ENCODE measurements at places on chromosomes 12 and 14.

DNA sequence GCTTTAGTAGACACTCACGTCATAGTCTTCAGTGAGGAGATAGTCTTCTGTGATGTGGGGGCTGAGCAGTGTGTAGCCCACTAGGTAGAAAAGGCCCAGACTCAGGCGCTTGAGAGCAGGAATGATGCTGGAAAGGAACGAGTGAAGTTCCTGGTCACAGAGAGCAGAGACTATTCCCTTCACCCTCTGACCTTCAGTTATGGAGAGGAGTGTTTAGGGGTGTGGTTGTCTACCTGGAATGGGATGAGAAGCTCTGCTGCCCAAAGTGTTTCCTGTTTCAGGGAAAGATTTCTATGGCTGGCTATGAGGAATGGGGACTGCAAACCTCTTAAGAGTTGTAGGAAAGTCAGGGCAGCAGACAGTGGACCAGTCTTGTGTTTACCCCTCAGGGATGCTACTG is 8.7 kb downstream of the EMG1 start:
- DNase-seq, result no peak

DNA sequence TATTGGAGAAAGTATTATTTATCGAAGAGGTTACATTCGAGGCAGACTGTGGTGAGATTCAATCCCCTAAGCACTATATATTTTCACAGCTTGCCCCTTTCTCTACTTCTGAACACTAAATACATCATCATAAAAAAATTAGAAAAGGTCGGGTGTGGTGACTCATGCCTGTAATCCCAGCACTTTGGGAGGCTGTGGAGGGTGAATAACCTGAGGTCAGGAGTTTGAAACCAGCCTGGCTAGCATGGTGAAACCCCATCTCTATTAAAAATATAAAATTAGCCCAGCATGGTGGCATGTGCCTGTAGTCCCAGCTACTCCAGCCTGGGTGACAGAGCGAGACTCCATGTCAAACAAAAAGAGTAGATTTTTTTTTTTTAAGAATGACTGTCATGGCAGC is 70.6 kb upstream of the MYF6 start:
- DNase-seq, result no peak

- no peak for DNase-seq
Observed at GRCh38 chr12:39912211-39912980, 193.5 kb downstream of the SLC2A13 start.

DNA sequence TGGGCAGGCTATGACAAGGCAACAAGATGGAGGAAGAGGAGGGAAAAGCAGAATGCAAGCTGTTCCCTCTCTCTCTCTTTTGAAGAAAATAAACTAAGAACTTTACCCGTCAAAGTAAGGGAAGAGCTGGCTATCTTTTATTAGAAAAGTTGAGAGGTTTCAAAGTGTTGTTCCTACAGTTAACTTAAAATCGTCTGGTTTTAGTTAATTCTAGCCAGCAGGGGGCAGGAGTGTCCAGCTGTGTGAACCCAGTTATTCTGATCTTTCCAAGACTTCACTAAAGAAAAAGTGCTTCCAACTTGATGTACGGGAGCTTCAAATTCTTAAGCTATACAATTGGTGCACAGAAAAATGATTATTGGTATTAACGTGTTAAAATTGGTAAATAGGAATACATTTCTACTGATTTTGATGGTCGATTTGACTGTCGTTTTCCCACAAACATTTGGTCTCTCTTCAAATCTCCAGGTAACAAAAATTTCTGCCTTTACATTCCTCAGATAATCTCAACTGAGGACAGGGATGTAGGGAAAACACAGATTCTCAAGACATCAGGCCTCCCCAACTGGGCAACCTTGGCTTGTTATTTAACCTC is 28.4 kb upstream of the MON2 start:
- DNase-seq, result peak; percentile 51

DNA sequence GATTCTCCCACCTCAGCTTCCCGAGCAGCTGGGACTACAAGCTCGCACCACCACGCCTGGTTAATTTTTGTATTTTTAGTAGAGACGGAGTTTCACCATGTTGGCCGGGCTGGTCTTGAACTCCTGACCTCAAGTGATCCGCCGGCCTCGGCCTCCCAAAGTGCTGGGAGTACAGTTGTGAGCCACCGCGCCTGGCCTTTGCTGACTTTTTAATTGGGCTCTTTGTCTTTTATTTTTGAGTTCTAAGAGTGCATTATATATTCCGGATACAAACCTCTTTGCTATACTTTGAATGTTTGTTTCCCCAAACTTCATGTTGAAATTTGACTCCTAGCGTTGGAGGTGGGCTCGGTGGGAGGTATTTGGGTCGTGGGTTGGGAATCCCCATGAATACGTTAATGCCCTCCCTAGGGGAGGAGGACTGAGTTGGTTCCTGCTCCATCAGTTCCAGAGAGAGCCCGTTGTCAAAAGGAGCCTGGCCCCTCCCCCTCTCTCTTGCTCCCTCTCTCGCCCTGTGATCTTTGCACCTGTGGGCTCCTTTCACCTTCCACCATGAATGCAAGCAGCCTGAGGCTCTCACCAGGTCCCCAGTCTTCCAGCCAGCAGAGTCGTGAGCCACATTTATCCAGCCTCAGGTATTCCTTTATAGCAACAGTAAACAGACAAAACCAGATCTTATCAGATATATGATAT is 103.2 kb upstream of the EVL start:
- no peak for DNase-seq

GRCh38 chr12:41459906-41460214 is 271.7 kb downstream of the PDZRN4 start:
- no peak for DNase-seq

DNA sequence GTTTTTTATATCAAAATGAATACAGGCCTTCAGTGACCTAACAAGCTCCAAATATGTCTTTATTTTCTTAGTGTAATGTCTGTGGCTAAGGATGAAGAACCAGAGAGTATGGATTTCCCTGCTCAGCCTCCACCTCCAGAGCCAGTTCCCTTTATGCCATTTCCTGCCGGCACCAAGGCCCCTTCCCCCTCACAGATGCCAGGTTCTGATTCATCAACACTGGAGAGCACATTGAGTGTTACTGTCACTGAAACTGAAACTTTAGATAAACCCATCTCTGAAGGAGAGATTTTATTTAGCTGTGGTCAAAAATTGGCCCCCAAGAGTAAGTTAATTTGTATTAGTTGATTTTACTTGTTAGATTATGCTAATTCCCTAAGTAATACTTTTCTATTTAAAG is 61.0 kb downstream of the KIAA0586 start:
- peak; percentile 46 for DNase-seq

DNA sequence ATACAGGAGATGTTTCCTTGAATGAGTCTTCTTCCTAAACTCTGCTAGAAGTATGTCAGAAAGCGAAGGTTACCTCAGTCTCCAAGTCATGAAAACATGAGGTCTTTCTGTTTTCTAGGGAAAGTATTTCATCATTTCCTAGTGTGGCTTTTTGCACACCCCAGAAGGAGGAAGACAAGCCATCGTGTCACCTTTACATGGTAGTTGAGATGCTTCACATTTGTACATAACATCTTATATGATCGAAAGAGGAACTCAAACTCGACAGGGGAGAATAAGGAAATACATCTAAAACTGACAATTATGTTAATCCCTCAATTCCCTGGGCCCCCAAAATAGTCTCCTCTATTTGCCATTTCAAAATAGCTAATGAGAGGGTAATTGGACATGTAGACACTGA is 214.1 kb upstream of the PLEKHG7 start:
- no peak for DNase-seq

GRCh38 chr12:14802721-14803010 is 612 bp downstream of the WBP11 start:
- DNase-seq, result no peak

- DNase-seq, result no peak
Observed at GRCh38 chr12:69240631-69240995, 1.2 kb downstream of the CPSF6 start.

DNA sequence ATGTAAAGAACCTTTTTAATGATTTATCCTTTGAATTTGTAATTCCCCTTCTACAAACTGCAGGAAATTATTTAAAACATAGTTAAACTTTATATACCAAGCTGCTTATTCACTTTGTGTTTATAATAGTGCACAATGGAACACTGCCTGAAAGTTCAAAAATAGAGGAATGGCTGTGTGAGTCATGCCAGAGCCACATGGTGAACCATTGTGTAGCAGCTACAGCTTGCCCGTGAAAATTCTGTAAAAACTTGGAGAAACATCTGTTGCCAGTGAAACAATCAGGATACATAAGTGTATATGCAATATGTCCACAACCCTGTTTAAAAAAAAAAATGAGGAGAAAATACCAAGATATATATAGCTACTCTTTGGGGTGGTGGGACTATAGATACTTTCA is 59.5 kb downstream of the VEZT start:
- no peak for DNase-seq

DNA sequence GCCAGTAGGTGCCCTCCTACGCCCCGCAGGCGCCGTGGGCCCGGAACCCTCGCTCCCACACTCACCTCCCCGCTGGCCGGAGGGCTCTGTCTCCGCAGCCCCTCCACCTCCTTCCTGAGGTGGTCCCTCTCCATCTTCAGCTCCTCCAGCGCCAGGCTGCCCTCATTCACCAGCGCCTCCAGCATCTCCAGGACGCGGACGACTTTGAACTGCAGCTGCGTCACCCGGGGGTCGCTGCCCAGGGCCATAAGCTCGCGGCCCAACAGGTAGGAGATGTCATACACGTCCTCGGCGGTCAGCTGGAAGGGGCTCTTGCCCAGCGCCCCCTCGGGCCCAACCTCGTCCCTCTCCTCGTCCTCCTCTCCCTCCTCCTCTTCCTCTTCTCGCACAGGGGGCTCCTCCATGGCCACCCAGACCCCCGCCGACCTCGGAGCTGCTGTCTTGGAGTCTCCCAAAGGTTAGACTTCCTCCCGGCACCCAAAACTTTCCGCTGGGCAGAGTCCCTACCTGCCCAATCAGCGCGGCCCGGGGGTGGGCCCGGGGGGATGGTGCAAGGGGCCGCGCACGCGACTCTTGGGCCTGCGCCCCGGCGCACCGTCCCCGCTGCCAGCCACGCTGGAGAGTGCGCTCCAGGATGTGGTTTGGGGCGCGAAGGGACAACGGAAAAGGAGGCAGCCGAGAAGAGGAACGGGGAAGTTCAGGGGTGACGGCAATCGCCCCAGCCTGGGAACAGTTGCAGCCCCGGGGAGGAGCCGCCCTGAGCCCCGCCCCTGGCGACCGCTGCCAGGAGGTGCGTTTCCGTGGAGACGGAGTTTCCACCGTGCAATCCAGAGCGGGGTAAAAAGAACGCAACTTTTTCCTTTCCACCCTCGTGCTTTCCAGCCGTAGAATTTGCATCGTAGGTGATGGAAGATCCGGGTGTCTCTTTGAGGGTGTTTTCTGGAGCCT is at the start of gene RILPL2:
Gene RILPL2 (minus strand): TSS at position 668 of the 948 bp plus-strand sequence. CDS start 264 bp downstream, at position 404.
- DNase-seq, result peak; percentile 97

DNA sequence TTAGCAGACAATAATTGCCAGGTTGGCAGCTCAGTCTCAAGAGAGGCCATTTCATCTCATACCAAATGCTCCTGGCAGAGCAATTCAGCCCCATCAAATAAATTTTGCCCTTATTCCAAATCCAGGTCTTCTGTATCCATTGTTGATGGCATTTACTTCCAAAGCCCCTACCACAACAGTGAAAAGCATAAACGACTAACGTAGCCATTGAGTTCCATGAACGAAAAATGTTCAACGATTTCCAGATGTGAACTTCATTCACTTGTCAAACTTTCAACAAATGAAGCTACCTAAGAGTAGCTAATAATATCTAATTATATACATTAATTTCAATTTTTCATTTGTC is 3.0 kb upstream of the GCN1 start:
- no peak for DNase-seq

- no peak for DNase-seq
Observed at GRCh38 chr14:93970965-93971634, 5.3 kb downstream of the ASB2 start.

- DNase-seq, result no peak
Observed at GRCh38 chr14:30177781-30178180, 250.1 kb upstream of the PRKD1 start.

GRCh38 chr12:1170411-1170810 is 179.4 kb downstream of the ERC1 start:
- no peak for DNase-seq

DNA sequence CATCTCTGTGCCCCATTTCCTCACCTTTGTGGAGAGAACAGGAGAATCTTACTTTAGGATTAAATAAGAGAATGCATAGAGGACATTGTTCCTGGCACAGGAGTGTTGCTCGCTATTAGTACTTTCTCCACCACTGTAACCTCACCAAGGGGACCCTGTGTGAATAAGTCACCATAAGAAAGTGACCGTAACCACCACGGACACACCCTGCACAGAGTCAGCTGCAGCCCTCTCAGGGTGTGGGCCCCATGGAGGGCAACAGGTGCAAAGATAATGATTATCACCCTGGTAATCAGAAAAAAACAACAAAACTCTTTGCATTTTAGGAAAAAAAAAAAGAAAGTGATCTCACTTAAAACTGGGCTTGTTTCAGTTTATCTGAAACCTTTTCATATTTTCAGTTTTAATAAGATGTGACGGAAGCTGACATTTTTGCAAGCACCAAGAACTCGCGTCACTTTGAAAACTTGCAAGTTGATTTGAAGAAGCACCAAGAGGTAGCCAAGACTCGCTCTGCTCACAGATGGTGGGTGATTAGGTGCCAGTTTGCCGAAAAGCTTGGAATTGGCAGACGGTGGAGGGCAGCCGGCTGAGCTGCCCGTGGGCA is 87.0 kb upstream of the VRK1 start:
- DNase-seq, result no peak

- no peak for DNase-seq
Observed at GRCh38 chr14:68551045-68551683, 241.7 kb downstream of the ZFP36L1 start.

DNA sequence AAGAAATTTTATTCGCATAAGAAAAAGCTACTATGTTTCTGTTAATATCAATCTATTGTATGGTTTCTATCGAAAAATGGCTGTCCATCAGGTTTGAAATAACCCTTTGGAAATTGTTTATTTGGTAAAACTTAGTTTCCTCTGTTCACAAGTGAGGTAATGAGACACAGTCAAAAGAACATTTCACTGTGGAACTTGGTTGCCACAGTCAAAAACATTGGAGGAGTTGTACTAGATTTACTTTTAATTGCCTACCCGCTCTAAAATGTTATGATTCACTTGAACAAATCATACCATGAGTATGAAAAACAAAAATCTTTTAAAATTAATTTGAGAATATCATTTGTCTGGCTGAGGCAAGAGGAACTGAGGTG is 46.5 kb downstream of the ITPR2 start:
- DNase-seq, result no peak

GRCh38 chr14:64444984-64445845 is 20.1 kb upstream of the AKAP5 start:
- no peak for DNase-seq

DNA sequence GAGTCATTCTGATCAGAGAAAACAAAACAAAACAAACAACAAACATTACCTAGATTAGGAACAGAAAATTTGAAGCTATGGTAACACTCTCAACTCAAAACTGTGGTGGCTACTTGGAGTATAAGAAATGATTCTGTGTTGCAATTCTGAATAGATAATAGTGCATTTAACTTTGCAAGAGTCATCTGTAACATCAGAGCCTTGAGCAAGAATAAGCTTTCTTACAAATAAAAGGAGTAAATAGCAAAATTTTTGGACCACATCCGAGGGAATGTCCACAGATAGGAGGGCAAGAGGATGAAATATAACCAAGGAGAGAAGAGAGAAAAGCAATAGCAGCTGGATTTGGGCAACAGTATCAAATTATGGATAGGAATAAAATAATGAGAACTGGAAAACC is 1090.6 kb downstream of the SLC6A15 start:
- DNase-seq, result no peak
